Umbilical cord (tissue), 2 donors: ENCODE measurements at places on chromosomes 4 and X.

DNA sequence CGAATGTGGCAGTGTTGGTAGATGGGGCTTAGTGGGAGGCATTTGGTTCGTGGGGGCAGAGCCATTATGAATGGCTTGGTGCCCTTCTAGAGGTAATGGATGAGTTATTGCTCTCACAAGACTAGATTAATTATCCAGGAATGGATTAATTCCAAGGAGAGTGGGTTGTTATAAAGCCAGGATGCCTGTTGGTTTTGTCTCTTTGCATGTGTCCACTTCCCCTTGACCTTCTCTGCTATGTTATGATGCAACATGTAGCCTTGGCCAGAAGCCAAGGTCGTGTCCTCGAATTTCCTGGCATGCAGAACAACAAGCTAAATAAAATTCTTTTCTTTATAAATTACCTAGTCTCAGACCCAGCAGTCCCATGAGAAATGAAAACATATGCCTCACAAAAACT is 111.2 kb upstream of the PLS3 start:
- no peak for DNase-seq

GRCh38 chrX:40205471-40205870 is 107.7 kb upstream of the BCOR start:
- DNase-seq: no peak

DNA sequence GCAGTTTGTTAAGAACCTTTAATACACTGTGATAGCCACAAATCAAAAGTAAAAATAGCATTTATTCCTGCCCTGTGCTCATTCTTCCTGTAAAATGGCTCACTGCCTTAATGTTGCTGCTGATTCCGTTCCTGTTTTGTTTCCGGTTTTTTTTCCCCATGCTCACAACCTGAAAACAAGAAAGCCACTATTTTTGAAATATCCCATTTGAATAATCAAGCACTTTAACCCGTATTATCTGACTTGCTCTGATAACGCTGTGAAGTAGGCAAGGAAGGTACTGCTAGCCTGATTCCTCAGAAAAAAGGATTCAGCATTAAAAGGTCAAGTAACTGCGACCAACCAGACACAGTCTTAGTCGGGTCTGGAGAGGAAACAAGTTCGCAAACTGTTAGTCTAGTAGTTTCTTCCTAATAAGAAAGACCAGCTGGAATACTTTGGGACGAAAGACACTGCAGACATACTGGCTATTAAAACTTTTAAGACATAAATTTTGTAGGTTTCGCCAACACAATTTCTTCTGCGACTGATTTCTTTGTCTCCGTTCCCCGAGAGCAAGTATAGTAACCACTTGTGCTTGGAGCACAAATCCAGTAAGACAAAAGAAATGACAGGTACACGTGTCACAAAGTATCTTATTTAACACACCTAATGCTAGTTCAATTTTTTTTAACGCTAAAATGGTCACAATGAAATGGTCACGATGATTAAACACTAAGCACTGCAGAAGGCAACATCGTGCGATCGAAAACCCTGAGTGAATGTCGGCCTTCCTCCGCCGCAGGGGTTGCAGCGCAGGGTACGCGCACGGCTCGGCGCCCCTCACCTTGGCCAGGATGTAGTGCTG is 802 bp downstream of the COX18 start:
- peak; percentile 70 for DNase-seq

GRCh38 chr4:81424816-81425755 is 46.6 kb downstream of the RASGEF1B start:
- DNase-seq: peak; percentile 12

DNA sequence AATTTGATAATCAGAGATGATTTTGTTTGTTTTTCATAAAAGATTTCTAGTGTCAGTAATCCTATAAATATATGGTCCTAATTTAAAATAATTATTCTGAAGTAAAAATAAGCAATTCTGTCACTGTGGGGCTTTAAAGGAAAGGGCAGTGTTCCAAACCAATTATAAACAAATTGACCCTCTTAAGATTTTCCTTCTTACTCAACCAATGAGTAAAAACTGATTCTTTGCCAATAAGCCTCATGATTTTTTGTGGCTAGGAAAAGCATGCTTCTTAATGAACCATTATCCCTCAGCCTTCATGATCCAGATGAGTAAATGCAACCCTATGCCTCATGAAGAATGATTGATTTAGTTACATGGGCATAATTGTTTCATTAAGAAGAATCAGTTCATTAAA is 1010.4 kb downstream of the ADGRL3 start:
- DNase-seq: no peak

DNA sequence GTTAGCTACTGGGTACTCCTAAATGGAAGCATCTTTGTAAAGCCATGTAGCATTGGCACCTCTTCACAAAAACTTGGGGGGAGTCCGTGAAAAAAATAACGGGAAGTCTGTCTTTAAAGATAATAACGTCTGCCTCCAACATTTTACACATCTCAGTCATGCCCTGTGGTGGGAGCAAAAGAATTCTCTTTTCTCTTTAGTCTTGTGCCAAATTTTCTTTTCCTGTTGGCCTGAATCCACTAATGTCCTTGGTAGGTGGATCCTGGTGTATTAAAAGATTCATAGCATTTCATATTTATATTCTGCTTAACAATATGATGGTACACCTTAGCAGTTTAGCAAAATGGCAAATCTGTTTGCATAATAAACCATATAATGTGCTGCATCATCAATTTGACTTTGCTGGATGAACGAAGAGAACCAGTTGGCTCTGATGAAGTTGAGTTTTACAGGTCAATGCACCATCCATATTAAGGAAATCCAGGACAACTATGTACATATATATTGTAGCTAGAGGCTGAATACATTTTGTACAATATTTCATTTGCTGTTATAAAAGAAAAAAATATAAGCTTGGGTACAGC is 746.4 kb upstream of the MAGEB2 start:
- DNase-seq: no peak

GRCh38 chr4:184994010-184994622 is 24.2 kb upstream of the HELT start:
- DNase-seq: no peak

DNA sequence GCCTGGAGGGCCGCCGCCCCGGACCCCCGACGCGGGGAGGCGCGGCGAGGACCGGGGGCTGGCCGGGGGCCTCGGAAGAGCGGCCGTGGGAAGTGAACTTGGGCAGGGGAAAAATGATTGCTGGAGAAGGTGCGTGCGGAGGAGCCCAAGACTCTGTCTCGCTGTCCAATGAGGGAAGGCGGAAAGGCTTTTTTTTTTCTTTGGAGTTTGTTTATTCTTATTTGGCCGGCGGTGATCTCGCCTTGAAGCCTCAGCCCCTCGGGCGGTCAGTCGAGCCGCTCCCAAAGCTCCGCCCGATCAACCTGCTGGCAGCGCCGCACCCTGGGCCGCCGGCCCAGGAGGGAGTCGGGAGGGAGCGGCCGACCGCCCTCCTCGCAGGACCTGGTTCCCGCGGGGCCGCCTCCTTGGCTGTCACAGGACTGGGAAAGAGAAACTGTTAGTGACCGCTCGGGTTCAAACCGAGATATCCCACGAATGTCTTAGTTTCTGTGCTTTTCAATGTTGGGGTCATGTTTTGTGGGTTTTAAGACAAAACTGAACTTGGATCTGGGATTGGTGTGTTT is 2.5 kb downstream of the CPEB2 start:
- DNase-seq: peak; percentile 56

- DNase-seq: peak; percentile 87
Measured at GRCh38 chr4:156771171-156771837, 200.3 kb downstream of the PDGFC start.

- DNase-seq: no peak
Measured at GRCh38 chr4:184598753-184599491, 50.3 kb downstream of the CASP3 start.

GRCh38 chrX:17882680-17883079 is 21.6 kb upstream of the RAI2 start:
- no peak for DNase-seq

DNA sequence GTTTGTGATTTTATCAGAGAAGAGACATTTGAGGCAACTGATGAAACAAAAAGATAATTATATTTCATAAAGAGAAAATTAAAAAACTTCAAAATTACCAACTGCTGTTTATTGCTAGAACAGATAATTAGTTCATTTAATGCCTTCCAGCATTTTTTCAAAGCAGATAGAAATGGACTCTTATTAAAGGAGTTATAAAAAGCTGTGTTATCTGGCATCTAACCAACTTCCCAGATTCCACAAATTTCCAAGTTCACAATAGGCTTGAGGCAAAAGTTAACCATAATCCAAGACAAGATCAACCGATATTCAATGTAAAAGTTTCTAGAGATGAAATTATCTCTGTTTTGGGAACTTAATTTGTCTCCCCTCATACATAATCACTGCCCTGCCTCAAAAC is 152.4 kb downstream of the TSPAN5 start:
- no peak for DNase-seq

DNA sequence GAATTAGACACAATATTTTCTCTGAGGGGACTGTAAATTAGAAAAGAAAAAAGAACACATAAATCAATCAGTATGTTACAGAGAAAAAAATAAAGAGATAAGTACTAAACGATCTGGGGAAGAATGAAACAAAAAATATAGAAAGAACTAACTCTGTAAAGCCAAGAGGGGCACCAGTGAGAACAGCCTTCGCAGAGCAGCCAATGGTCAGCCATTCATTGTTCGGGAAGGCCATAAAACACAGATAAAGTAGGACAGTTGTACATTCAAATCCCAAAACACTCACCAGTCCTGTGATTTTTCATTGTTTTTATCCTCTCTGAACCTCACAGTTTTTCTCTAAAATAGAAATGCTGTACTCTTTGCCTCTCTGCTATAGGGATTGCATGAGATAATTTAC is 127.9 kb downstream of the NEK1 start:
- DNase-seq: peak; percentile 11

DNA sequence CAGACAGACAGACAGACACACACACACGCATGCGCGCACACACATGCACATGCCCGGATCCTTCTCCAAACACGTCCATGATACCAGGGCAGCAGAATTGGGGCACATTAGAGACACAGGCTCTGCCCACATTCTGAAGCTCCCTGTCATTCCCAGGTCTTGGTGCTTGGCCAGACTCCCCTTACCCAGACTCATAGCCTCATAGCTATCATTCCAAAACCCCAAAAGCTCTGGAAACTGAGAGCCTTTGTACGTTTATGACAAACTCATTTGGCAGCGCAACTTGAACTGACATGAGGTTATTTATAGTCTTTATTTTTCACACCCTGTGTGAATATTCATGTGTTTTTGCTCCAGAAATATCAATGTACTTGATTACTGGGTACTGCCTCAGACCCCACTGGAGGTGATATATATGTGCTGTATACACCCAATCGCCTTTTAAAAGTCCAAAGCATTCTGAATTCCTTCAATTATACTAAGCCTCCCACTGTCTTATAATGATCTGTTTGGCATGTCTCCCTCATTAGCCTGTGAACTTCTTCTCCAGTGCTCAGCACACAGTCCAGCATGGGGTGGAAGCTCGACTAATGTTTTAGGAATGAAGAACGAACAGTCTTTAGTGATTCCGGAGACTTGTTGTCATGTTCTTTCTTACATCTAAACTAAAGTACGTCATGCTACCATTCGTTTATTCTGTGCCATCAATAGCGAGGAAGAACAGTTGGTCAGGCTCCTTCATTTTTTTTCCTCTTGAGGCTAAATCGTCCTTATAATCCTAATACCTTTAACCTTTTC is 45.0 kb downstream of the RTL9 start:
- DNase-seq: no peak

GRCh38 chr4:111066001-111066400 is 443.1 kb upstream of the PITX2 start:
- no peak for DNase-seq

- no peak for DNase-seq
Measured at GRCh38 chr4:168199260-168199957, 107.1 kb downstream of the ANXA10 start.

GRCh38 chrX:22043872-22044271 is 11.7 kb downstream of the PHEX start:
- no peak for DNase-seq

DNA sequence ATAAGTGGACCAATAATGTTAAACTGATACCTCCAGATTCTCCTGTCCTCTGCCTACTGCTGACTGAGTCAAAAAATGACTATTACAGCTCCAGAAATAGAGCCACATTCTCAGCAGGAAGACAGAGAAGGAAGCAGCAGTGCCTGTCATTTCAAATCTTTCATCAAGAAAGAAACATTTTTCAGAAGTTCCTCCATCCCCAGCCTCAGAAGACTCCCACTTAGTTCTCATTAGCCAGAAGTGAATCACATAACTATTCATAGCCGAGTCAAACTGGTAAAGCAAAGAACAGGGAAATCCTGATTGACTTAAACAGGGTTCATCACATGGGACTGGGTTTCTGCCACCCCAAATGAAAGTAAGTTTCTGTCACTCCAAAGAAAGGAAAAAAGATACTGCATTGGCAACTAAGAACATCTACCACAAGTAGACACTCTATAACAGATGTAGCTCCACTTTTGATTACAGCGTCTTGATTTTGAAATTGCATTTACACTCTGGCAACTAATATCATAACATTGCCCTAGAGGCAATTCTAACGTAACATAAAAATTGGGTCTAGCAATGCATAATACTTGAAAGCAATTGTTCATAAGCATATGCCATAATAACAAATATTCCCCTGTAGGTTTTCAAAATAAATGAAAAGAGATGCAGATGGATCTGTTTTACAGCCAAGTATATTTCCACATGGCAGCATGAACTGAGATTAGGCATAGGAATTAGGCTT is 599.8 kb downstream of the GALNTL6 start:
- no peak for DNase-seq

GRCh38 chr4:82381235-82381634 is 7.4 kb upstream of the HNRNPD start:
- no peak for DNase-seq

- DNase-seq: no peak
Measured at GRCh38 chr4:97238956-97239666, 904.2 kb downstream of the STPG2 start.

- no peak for DNase-seq
Measured at GRCh38 chr4:76760193-76760592, 137.8 kb downstream of the SOWAHB start.

DNA sequence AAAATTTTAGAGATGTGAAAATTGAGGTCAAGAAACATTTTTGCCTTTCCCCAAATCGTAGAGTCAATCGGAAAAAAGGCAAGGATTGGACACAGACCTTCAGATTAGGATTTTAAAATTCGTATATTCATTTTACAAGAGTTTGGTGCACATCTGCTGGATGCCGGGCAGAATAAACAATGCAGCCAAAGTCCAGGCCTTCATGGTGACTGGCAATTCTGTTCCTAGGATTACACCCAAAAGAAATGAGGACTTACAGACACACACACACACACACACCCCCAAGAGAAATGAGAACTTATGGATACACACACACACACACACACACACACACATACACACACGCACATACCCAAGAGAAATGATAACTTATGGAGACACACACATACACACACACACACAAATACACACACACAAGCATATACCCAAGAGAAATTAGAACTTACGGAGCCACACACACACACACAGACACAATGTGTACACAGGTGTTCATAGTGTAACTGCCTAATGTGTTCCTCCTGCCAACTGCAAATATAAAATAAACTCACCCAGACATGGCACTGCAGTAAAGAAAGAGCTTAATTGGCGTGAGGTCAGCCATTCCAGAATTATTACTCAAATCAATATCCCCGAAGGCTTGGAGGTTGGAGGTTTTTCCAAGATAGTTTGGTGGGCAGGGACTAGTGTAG is 165.7 kb upstream of the STS start:
- no peak for DNase-seq
